ENCODE measurements at places on chromosomes 1 and 21. TPM values are rescaled to one million over a fixed set of nuclear protein-coding genes. Genes with fewer than 3 reads are reported as not detected.

Gene RGS13
- total RNA-seq: 0.12 TPM

DNA sequence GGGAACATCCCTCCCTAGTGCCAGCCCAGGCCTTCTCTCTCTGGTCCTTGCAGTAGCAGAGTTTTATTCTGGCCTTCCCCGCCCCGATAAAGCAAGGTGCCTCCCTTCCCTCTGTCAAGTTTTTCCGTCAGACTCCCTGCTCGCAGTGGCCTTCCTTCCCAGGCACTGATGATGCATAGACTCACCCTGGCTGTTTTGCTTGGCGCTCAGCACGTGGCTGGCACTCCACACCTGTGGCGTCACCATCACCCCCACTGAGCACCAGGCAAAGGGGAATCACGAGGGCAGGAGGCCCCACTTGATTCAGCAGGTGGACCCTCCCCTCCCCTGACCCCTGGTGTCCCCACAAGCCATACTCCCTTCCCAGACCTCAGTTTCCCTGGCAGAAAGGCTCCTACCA lies 7.4 kb downstream of the SLC26A9 start:
- H3K4me3 ChIP-seq: no peak overlapping the region
- H3K4me1 ChIP-seq: no peaks in the 10 kb centered on the region
- DNase-seq: no peak
- no peak overlapping the region for H3K27ac ChIP-seq
- H3K27me3 ChIP-seq: no peaks in the 10 kb centered on the region

GRCh38 chr1:29824511-29825273 lies 588.4 kb downstream of the PTPRU start:
- H3K4me1 ChIP-seq: no peaks in the 10 kb centered on the region
- DNase-seq: no peak
- no peak overlapping the region for H3K4me3 ChIP-seq
- H3K36me3 ChIP-seq: no peaks in the 10 kb centered on the region
- no peaks in the 10 kb centered on the region for H3K27me3 ChIP-seq
- no peak overlapping the region for H3K27ac ChIP-seq

Gene MPL
- 0.36 TPM for total RNA-seq

Gene LAD1
- total RNA-seq: 4.4 TPM

Measured in ovary (tissue), 10 donors.